ENCODE measurements at places on chromosomes 12 and 14.

- DNase-seq: no peak
Observed at GRCh38 chr12:45713078-45713477, 16.4 kb upstream of the ARID2 start.

DNA sequence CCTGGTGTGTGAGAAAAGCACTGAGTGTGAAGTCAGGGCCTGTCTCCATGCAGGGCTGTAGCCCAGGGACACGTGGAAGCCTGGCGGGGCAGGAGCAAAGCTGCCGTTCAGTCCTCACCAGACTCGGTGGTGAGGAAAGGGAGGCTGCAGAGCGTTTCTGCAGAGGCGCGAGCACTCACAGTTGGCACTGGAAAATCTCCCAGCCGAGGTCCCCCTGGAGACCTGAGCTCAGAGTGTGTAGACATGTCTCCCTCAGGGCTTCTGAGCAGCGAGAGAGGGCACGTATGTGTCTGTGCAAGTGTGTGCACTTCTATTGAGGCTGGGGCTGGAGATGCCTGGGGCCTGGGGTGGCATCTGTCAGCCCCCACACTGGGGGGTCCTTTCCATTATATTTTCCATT is 11.0 kb upstream of the HHIPL1 start:
- no peak for DNase-seq

DNA sequence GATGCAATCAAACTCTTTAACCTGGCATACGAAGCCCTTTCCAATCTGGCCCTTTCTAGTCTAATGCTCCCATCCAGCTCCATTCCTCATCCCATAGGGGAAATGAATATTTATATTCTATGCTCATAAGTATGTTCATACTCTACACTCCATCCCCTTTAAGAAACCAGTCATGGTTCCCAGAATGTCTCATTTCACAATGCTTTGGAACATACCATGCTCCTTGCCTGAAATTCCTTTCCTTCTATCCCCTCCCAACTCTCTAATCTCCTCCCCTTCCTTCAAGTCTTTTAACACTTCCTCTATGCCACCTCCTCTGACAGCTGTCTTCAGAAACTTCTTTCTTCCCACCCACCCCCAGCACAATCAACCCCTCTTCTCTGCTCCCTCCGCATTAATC is 207.0 kb upstream of the CAND1 start:
- no peak for DNase-seq

- DNase-seq: no peak
Observed at GRCh38 chr14:55731881-55732498, 152.0 kb downstream of the KTN1 start.

DNA sequence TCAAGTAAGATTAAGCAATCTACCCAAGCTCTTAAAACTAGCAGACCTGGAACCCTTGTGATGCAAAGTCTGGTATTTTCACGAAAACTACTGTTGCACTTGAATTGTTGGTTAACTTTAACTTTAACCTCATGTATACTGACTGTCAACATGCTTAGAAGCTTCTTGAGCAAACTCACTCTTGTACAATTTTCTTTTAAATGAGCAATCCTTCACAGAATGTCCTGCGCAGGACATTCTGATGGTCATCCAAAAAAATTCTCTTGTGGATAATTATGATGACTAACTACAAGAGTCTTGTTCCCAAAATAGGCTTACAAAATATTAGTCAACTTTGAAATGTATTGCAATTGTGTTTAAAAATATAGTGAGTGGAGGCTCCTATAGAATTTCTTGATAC is 54.0 kb upstream of the PDE3A start:
- DNase-seq: no peak

- DNase-seq: no peak
Observed at GRCh38 chr12:75853626-75854025, 177.9 kb downstream of the PHLDA1 start.

GRCh38 chr12:109575683-109576082 is 2.1 kb downstream of the MVK start:
- no peak for DNase-seq

- no peak for DNase-seq
Observed at GRCh38 chr12:121748571-121749265, 36.2 kb downstream of the TMEM120B start.

- DNase-seq: no peak
Observed at GRCh38 chr12:76256904-76257303, 91.3 kb downstream of the BBS10 start.

GRCh38 chr14:24761141-24761540 is 127.2 kb upstream of the GZMB start:
- DNase-seq: no peak

GRCh38 chr14:102644523-102644922 is 52.1 kb downstream of the RCOR1 start:
- DNase-seq: no peak

- no peak for DNase-seq
Observed at GRCh38 chr14:93173943-93174395, 10.7 kb downstream of the MOAP1 start.

DNA sequence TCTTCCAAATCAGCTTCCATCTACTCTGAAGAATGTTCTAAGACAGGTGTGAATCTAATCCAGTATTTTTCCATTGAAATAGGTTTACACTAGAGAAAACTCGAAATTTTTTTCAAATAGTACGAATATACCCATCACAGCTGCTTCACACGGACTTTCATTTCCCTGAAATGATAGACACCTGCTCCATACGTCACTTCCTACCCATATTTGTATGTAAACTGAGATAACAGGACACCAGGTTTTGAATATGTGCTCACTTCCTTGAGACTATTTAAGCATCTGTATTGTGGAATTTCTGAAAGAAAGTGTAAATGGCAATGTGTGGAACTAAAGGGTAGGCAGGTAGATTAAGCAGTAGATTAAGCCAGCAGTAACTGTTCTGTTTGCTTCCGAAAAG is 13.4 kb upstream of the ITPR2 start:
- DNase-seq: no peak

DNA sequence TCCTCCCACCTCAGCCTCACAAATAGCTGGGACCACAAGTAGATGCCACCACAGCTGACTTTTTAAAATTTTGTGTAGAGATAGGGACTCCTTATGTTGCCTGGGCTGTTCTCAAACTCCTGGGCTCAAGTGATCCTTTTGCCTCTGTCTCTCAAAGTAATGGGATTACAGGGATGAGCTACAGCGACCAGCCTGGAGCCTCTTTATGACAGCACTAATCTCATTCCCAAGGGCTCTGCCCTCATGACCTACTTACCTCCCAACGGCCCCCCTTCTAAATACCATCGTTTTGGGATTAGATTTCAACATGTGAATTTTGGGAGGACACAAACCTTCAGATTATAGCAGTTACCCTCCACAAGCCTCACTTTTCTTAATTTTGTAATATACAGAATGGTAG is 150.6 kb upstream of the FUT8 start:
- DNase-seq: no peak

DNA sequence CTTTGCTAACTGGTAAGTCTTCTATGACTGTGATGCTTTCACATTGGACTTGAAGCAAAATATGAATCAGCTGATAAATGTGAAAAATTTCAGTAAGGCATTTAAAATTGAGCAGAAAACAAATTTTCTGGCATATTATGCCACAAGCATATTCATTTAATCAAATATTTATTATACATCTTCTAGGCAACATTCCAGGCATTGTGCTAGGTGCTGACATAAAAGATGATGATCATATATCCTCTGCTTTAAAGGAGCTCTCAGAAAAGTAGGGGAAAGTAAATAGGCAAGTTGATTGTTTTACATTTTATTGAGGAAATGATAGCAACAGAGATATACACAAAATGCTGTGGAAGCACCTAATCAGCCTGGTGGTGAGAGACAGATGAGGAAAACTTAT is 248.9 kb downstream of the SLC16A7 start:
- no peak for DNase-seq

DNA sequence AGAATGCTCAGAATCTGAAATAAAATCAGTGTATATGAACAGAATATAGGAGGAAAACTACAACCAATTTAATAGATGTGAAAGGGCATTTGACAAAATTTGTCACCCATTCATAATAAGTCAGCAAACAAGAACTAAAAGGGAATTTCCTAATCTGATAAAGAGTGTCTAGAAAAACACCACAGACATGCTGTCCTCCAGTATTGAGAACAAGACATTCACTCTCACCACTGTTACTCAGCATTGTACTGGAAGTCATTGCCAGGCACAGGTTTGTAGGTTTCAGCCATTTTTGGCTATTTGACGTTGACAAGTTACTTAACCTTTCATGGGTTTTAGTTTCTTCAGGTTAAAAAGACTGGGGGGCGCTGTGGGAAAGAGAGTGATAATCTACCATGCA is 13.2 kb downstream of the EIF2S1 start:
- no peak for DNase-seq

DNA sequence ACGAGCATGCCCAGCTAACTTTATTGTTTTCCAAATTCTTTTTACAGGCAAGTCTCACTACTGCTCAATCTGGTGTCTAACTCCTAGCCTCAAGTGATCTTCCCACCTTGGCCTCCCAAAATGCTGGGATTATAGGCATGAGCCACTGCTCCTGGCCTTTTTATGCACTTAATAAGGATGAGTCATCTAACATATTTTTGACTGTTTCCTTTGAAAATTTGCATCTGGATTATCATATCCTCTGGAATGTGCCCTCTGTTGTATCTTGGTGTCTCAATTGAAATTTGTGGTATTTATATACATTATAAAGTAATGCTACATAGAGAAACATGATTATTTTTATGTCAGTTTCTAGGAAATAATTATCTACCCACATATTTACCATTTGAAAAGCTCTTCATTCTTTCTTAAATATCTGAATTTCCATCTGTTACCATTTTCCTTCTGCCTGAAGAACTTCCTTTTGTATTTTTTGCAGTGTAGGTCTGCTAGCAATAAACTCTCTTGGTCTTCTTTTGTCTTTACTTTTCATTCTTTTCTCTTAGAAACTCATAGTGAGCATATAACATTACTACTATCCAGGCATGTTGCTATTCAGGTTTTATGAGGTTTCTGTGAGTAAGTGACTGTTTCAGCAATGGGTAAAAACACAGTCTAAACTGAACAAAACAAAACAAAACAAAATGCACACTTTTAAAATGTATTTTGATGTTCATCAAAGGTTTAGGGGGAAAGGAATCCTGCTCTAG is 52.8 kb upstream of the CNOT2 start:
- DNase-seq: no peak

GRCh38 chr14:36504771-36505175 is 15.3 kb downstream of the NKX2-1 start:
- no peak for DNase-seq

DNA sequence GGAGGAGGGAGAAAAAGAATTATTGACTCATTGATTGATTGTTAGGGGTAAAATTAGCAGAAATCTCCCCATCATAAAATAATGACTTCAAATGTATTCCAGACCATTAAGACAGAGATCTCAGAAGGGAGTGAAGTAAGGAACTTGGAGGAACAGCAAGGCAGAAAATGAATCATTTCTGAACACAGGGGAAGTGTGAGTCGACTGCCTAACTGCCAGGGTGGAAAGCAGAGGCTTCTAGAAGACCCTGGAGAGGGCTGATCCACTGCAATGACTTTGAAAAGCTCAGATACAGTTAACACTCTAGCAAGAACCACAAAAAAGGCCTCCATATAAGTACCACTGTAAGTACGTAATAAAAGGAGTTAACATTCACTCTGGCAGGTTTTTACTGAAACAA is 9.7 kb downstream of the GLTP start:
- no peak for DNase-seq

DNA sequence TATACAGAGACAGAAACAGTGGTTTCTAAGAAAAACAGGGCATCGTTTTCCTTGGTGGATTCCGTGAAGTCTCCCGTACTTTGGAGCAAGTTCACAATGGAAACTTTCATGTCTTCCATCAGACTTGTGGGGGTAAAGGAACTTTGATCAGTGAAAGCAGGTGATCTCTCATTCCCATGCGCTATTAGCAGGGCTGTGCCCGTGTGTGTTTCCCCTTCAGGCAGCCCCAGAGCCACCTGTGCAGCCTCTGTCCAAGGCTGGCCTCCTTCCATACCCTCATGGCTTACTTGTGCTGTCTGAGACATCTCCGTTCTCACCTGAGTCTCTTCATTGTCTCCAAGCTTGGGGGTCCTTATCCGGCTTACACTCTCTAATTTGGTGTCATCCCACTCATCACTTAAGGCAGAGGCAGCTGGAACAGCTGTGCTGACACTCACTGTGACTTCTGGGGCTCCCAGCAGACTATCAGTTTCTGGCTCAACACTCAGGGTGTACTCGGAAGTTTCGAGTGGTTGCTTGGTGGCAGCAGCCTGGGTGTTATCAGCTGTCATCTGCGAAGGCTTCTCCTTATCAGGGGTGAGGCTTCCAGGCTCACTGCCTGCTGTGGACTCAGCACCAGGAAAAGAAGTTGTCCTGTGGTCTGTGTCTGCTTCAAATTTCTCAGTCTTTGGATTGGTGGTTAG is 13.8 kb downstream of the ARMH4 start:
- no peak for DNase-seq

GRCh38 chr12:104314242-104314614 is 10.7 kb downstream of the EID3 start:
- DNase-seq: no peak

DNA sequence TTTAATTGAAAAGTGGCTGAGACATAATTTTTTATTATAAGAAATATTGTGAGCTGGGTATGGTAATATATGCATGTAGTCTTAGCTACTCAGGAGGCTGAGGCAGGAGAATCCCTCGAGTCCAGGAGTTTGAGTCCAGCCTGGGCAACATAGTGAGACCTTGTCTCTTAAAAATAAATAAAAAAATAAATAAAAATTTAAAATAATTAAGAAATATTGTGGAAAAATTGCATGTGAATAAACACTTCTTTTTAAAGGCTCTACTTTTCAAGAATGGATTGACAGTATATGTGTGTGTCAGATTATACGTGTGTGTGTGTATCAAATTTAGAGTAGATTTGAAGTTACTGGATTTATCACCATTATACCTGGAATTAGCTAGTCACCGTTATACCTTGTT is 43.2 kb downstream of the ERC1 start:
- no peak for DNase-seq

- DNase-seq: no peak
Observed at GRCh38 chr12:26919216-26919555, 18.6 kb downstream of the INTS13 start.

GRCh38 chr12:53770281-53770680 is 18.5 kb upstream of the CISTR start:
- DNase-seq: peak; percentile 98

DNA sequence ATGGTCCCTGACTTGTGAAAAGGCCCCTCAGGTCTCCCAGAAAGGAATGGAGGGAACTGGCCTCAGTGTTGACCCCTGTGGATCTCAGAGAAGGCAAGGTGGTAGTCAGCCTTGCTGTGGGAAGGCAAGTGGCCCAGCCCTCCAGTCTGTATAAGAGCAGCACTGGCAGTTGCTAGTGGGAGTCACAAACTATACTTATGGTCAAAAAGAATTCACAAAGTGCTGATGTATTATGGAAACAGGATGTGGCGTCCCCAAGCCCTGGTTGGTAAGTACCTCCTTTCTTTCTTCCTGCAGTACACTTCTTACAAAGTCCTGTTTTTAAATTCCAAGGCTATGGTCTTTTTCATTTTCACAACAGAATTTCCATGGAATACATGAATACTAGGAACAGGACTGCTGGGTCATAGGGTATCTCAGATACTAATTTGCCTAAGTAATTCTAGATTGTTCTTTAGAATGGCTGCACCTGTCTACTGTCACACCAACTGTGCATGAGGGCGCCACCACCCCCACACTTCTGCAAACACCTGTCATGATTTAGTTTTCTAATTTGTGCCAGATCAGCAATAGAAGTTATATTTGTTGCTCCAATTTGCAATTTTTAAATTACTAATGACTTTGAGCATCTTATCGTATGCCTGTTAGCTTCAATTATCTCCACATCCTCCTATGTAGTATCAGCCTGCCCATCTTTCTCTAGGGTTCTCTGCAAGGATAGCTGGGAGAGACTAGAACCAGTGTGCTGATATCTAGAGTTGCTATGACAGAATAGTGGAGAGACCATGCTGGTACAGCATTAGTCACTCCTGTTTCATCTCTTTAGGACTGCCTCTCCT is 40.7 kb upstream of the TMEM263 start:
- no peak for DNase-seq
